Fibroblast of gingiva (primary cell): ENCODE measurements at places on chromosomes 2 and 18.

DNA sequence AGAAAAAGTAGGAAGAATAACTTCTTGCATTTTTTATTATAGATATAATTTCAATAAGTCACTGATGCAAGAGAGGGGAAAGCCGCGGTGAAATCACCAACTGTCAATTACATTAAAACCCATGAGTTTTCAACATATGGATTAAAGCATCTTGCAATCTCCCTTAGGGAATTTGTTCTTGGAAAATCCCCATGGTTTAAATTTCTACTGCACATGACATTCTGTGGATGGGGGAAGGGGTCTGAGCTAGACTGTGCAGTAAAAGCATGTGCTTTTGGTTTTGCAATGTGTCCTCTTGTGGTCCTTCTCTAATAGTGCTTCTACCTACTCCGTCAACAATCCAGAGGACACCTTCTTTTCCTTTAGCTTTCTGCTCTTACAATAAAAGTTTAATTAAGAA, 894.0 kb downstream of the DCDC2C start:
- DNase-seq, result no peak

DNA sequence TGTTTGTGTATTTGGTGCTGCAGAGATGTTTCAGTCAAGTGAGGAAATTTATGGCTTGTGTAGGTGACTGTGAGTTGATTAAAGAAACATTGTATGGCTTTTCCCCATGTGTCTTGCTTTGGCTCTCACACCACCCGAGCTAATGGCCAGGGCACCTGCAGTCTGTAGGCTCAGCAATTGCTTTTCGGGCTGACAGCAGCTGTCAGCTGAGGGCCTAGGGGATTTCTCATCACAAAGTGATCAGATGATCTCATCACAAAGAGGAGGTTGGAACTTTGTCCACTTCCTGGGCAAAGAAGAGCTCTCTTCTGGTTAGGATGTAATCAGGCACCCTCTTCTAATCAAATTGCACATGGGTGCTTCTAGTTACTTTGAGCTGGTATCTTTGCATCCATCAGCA, 632.2 kb downstream of the SLC4A3 start:
- DNase-seq, result no peak

GRCh38 chr2:27073782-27074181, 2.3 kb upstream of the OST4 start:
- DNase-seq, result no peak

- peak; percentile 3 for DNase-seq
These were observed 8.9 kb upstream of the SKOR2 start for GRCh38 chr18:47260120-47260923.

DNA sequence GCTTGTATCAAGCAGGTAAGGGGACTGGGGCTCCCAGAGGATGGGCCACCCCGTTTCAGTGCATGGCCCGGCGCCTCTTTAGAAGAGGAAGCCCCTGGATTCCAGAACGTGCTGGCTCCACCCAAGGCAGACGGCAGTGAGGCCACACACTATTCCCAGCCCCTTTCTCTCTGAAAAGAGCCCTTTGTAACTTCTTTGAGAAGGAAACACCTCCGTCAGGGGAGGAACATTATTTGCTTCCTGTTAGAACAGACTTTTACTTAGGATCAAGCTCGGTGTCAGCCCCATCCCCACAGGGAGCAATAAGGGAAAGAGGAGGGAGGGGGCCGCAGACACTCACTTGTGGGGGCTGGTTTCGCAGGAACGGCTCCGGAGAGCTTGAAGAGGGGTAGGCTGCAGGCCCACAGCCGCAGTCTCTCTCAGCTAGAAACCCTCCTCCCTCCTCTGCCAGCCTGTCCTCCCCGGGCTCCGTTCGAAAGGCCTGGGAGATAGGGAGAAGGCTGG, 49.6 kb upstream of the RMDN2 start:
- no peak for DNase-seq

GRCh38 chr2:148507970-148508369, 136.6 kb upstream of the EPC2 start:
- DNase-seq, result no peak

DNA sequence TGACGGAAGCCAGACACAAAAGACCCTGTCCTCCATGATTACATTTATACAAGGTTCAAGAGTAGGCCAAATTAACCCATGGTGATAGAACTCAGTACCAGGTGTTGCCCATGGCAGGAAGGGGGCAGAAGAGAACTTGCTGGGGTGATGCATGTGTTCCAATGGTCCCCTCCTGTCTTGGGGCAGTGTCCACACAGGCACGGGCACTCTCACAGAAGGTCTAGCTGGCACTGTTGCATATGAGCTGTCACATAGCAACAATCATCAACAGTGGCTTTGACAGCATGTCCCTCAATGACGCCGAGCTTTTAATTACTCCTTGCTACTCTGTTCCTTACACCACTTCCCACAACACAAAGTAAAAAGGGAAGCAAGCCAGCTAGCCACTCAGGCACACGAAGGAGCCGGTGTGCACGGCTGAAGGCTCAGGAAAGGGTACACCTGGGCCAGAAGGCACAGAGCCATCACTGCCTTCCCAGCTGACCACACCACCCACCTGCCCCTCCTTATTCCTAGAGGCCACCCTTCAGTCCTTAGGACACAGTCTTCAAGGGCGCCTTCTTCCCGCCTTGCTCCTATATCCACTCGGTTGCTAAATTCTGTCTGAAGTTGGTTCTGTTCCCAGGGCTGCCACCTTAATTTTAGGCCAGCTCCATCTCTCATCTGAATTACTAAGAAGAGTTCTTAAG, 28.9 kb downstream of the RPL31 start:
- DNase-seq, result no peak

DNA sequence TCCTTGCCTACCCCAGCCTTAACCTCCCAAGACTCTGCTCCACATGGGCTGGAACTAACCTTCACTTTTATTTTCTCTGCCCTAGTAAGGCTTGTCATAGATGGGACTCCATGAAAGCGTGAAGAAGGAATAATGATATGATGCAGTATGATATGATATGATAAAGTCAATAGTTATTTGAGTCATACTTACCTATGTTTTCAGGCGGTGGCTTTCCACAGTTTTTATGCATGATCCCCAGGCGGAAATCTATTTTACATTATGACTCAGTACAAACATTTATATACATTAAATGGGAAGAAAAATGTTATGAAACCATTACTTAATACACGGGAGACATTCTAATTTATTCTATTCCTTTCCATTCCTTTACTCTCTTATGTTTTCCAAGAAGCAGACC, 5.6 kb downstream of the ACMSD start:
- DNase-seq, result no peak

DNA sequence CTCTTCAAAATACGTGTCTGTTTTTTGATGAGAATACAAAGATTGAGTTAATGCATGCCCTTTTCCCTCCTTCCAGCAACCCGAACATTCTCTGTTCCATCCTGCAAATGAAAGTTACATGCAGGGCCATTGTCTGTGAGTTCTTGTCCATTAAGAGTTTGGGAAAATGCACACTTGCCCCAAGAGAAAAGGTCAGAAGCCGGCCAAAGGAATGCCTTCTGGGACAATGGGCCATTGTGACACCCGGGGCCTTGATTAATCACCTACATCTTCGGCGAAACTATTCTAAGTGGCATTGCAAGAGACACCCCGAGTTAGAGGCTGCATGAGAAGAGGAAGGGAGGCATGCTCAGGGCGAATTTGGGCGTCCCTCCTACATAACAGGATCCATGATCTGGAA, 73.7 kb upstream of the COPS8 start:
- no peak for DNase-seq

DNA sequence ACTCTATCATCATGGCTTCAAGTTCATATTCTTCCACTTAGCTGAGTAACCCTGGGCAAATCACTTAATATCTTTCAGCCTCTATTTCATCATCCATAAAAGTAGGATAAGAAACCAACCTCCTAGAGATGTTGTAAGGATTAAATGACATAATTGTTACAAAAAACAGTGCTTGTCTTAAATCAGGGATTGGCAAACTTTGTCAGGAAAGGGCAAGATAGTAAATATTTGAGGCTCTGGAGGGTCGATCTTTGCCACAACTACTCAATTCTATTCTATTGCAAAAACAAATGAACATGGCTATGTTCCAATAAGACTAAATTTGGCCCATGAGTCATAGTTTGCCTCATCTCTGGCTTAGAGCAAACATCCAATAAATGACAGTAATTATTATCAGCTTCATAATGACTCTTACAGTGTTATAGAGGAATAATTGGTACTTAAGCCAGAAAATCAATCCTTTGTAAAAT, 184.7 kb downstream of the SATB2 start:
- peak; percentile 91 for DNase-seq

- DNase-seq, result no peak
These were observed 1.3 kb downstream of the GORASP2 start for GRCh38 chr2:170930131-170930990.

- DNase-seq, result no peak
These were observed 19.0 kb upstream of the CXCR4 start for GRCh38 chr2:136136931-136137330.

- DNase-seq, result no peak
These were observed 66.8 kb downstream of the REL start for GRCh38 chr2:60948161-60948560.

DNA sequence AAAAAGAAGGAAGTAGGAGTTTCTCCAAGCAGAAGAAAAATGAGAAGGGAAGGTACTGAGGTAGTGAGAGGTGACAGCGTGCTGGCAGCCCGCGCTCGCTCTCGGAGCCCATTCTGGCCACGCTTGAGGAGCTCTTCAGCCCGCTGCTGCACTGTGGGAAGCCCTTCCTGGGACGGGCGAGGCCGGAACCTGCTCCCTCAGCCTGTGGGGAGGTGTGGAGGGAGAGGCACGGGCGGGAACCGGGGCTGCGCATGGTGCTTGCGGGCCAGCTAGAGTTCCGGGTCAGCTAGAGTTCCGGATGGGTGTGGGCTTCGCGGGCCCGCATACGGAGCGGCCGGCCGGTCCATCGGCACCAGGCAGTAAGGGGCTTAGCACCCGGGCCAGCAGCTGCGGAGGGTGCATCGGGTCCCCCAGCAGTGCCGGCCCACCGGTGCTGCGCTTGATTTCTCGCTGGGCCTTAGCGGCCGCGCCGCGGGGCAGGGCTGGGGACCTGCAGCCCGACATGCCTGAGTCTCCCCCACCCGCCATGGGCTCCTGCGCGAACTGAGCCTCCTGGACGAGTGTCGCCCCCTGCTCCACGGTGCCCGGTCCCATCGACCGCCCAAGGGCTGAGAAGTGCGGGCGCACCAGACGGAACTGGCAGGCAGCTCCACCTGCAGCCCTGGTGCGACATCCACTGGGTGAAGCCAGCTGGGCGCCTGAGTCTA, 11.1 kb upstream of the CYS1 start:
- DNase-seq, result no peak

DNA sequence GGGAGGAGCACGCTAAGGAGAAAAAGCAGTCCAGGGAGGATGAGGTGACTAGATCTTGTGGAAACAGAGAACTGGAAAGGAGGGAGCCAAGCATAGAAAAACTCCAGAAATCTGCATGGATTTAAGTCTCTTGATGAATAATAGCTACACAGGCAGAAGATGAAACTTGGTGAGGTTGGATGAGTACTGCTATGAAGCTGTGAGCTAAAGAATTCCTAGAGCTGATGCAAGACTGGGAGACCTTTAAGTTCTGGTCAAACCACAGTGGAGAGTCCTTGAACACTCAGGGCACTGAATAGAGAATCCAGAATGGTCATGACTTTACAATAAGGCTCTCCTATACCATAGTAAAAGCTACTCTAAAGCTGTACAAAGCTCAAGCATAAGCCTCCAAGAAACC, 18.4 kb upstream of the PIEZO2 start:
- DNase-seq, result no peak

GRCh38 chr2:71606244-71606643, 152.9 kb downstream of the DYSF start:
- DNase-seq, result no peak

GRCh38 chr2:788227-789032, 111.2 kb upstream of the TMEM18 start:
- no peak for DNase-seq

- peak; percentile 96 for DNase-seq
These were observed 264.0 kb downstream of the MREG start for GRCh38 chr2:215749092-215749957.

DNA sequence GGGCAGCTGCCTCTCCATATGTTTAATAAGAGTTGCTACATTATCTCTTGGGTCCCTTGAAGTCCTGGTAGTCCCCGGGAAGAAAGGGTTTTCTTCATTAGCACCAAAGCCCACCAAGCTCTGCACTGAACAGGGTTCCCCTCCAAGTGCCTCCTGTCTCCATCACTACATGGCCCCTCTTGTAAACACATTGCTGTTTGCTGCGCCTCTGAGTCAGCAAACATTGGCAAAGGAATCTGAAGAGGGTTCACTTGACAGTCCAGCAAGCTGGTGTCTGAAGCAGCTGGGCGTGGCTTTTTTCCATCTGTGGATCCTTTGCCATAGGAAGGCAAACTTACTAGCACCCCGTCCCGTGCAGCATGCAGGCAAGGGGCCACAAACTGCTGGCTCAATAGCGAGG, 82.8 kb downstream of the TEX51 start:
- DNase-seq, result no peak
